NB4 (cell line): ENCODE measurements at places on chromosomes 2 and 18.

GRCh38 chr18:54742659-54743604, 85.3 kb upstream of the RAB27B start:
- no peak for DNase-seq

DNA sequence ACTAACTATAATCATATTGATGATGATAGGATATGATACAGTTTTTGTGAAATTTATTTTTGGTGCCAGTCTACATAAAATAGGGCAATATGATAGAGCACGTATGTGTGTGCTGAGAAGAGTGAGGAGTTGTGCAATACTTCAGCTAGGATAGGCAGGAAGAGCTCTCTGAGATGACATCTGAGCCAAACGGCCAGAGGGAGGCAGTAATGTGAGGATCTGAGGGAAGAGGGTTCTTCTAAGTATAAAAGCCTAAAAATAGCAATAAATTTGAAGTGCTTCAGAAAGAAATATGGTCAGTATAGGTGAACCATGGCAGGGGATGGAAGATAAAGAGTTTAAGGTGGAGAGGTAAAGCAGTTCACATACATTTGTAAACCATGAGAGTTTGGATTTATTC, 102.5 kb downstream of the OLA1 start:
- DNase-seq = peak; percentile 61

DNA sequence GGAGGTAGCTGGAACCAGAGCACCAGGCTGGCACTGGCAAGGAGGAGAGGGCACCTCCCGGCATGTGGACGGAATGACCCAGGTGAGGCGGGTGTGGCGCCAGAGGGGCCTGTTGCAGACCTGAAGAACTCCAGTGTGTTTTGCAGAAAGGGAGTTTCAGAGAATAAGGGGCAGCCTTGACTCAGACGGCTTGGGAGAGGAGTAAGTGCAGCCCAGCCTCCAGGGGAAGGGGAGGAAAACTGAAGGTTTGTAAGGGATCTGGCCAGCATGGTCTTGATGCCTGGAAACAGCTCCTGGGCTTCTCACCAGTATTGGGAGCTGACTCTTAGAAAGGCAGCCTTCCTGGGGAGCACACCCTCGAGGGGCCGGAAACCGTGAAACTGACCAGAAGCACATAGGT, 101.1 kb downstream of the AGAP1 start:
- no peak for DNase-seq

DNA sequence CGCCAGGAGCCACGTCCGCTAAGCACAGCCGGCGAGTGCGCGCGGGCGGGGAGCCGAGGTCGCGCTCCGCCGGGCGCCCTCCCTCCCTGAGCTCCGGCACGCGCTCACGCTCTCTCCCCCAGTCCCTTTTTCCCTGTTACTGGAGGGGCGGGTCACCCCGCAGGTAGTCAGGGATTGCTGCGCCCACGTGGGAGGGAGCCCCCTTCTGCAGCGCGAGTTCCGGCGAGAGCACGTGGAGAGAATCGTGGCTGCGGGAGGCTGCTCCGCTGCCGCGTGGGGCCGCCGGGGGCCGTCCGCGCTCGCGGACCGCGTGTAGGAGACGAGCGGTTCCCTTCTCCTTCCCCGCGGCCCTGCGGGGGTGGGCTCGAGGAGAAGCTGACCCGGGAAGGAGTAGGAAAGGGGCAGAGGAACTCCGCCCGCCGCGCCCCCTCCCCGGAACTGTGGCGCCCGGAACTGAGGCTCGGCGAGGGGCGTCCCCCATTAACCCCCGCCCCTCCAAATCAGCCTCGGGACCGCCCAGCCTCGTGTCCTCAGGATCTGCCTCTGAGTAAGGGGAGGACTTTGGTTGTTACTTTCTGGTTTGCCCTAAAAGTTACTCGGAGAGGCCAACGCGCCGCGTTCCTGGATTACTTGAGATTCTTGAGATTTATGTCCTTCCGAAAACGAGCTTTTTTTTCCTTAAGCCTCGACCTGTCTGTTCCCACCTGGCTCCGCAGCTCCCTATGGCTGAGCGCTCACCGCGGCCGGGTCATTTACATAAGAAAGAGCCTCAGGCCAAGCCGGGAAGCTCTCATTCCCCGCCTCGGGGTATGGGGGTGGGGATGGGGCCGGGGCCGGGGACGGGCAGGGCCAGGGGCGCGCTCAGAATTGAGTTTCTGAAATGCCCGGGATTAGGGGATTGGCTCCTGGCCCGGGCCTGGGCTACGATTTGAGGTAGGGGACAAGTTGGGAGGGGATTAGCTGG, 1.1 kb downstream of the HK2 start:
- peak; percentile 95 for DNase-seq

- DNase-seq = no peak
These were observed 273.1 kb downstream of the NAPG start for GRCh38 chr18:10798727-10799550.

GRCh38 chr2:234951664-234952269, at the start of gene SH3BP4:
Gene SH3BP4 (plus strand): TSS chr2:234952017. CDS start chr2:235035003, 82,986 bp downstream.
- no peak for DNase-seq

DNA sequence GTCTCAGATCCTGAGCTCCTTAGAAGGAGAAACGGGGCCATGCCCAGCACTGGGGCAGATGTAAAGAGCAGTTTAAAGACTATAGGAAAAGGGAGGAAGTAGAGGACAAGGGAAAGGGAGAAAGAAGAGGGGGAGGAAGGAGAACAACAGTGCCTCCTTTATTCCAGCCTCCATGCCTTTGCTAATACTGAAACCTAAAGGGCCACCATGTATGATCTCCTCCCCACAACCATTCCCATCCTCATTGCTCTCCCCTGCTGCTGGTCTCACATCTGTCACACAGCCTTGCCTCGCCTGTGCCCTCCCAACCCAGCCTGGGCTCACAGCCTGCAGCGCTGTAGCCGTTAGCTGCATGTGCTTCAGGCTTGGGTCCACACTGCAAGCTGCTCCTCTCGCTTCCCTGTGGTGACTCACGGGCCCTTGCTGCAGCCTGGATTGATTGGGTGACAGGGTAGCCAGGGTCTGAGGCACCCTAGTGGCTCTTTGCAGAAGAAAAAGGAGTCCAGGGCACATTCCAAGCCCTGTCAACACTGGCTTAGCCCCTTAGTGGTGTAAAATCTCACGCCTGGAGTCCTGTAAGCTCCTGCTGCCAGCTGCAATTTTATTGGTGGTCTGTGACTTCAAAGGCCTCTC, 281.9 kb downstream of the SRBD1 start:
- DNase-seq = peak; percentile 47

- DNase-seq = no peak
These were observed 18.8 kb downstream of the KCNIP3 start for GRCh38 chr2:95315801-95316411.

DNA sequence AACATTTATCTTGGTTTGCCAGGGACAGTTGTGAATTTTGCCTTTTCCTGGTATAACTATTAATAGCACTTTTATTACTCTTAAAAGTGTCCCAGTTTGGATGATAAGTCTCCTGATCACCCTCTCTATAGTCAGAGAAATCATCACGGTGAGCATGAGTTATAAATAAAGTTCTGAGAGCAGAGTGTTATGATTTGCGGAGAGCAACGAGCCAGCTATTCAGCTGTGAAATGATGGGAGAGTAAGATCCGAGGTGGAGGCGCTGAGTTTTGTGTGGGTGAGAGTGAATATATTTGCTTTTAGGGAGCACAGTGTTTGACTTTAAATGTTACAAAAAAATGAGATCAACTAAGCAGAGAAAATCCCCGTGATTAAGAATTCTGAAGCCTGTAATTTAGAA, 179.6 kb downstream of the DSC3 start:
- DNase-seq = no peak

GRCh38 chr18:43271593-43272432, 5.5 kb downstream of the SYT4 start:
- DNase-seq = peak; percentile 46

GRCh38 chr2:230256733-230257332, 31.3 kb downstream of the SP140 start:
- DNase-seq = no peak

DNA sequence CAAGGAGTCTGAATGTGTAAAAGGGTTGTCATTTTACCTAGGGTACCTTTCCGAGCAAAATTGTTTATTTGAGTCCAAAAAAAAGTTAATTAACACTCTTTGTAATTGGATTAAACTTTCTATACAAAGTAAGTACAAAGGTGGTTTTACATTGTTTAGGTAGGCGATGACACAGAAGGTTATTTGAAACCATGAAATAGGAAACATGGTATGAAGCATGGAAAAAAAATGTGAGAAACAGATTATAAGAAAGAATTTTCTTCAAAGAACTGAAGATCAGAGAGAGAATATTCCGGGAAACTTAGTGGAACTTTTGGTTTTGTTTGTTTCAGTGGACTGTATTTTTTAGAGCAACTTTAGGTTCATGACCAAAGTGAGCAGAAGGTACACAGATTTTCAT, 32.7 kb downstream of the CARF start:
- DNase-seq = no peak

DNA sequence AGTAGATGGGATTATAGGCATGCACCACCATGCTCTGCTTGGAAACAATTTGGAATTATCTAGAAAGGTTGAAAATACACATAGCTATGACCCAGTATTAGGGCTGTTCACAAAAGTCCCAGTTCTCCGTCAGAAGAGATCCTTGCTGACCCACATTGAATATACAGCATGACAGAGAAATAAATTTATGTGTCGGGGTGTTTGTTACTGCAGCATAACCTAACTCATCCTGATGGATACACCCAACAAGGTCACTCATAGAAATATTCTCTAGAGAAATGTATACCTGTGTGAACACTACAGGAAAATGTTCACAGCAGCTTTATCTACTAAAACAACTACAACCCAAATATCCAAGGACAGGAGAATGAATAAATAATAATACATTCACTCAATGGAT, 9.0 kb downstream of the TBC1D8 start:
- DNase-seq = no peak

GRCh38 chr2:64192125-64192479, 47.9 kb upstream of the PELI1 start:
- DNase-seq = peak; percentile 71

- peak; percentile 99 for DNase-seq
These were observed 452.3 kb upstream of the ID2 start for GRCh38 chr2:8229546-8229986.

- DNase-seq = no peak
These were observed 71.4 kb downstream of the NXPH2 start for GRCh38 chr2:138708682-138709241.

DNA sequence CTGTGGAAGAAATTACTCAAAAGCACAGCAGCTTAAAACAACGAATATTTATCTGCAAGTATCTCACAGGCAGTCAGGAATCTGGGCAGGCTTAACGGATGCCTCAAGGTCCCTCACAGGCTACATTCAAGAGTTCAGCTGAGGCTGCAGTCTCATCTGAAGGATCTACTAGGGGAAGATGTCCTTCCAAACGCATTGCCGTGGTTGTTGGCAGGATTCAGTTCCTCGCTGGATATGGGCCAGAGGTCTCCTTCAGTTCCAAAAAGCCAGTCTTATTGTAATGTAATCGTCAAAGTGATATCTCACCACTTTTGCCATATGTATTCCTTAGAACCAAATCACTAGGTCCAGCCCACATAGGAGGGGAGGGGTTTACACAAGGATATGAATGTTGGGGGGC, 98.2 kb upstream of the EPAS1 start:
- no peak for DNase-seq

DNA sequence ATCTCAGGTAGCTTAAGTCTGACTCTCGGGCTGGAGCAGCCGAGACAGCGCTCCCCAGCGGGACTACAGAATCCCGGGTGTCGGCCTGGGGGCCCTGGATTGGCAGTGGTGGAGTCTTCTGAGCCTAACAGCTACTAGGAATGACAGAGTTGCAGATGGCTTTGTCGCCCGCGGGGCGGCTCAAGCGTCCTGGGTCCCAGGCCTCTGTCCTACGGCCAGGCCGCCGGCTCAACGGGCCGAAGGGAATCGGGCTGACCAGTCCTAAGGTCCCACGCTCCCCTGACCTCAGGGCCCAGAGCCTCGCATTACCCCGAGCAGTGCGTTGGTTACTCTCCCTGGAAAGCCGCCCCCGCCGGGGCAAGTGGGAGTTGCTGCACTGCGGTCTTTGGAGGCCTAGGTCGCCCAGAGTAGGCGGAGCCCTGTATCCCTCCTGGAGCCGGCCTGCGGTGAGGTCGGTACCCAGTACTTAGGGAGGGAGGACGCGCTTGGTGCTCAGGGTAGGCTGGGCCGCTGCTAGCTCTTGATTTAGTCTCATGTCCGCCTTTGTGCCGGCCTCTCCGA, 8.8 kb downstream of the SIX2 start:
- DNase-seq = peak; percentile 60

DNA sequence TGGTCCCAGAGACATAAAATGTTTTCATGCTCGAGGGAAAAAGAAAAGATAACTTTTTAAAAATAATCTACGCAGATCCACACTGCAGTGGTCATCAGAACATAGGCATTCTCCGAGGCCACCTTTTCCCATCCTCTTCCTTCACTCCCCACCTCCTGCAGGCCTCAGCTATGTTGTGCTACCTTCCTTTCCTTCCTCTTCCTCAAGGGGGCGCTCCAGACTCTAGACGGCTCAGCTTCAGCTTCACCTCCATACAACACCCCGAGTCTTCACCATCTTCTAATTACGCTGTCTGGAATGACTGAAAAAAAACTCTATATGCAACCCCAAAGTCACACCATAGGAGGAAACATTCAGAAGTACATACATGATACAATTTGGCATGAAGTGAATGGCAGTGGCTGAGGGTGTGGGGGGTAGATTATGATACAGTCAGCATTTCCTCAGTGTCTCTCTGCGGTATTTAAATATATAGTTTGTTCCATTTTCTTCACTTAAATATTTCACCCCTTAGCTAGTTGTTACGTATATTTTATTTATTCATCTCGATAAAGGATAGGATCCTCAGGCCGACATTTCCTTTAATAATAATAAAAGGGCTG, 583.6 kb downstream of the IRS1 start:
- peak; percentile 79 for DNase-seq

DNA sequence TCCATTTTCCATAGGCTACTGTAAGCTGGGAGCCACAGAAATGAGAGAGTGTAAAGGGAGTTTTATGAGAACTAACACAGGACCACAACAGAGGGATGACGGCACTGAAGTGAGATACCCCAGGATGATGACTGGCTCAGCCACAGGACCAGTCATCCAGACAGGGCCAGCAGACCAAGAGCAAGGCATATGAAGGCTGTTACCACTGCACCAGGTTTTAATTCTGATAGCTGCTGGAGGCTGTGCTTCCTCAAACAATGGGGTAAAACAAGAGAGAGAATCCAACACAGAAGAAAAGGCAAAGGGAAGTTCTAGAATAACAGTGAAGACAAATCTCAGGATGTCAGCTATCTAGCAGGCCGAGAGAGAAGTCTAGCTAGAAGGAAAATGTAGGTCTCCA, 94.9 kb downstream of the BCL2 start:
- DNase-seq = no peak
